Naive thymus-derived CD8-positive, alpha-beta T cell (primary cell): ENCODE measurements at places on chromosomes 5 and 9.

GRCh38 chr5:2602451-2603271 lies 148.8 kb downstream of the IRX2 start:
- DNase-seq: no peak

- no peak for DNase-seq
These were observed 22.8 kb downstream of the TMEM161B start for GRCh38 chr5:88245893-88246244.

GRCh38 chr5:38113880-38114279 lies 144.5 kb upstream of the EGFLAM start:
- DNase-seq: no peak

GRCh38 chr5:59206132-59206581 lies 623.3 kb downstream of the RAB3C start:
- DNase-seq: no peak

DNA sequence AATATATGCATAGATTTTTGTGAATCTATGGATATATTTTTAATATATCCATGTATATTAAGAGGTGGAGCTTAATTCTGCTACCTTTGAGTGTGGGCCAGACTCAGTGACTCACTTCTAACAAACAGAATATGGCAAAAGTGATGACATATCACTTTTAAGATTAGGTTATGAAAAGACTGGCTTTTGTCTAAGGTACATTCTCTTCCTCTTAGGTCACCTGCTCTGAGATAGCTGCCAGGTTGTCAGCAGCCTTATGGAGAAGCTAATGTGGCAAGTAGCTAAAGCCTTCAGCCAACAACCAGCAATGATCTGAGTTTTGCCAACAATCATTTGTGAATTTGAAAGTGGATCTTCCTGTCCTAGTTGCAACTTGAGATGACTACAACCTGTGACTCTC lies 83.8 kb downstream of the ANKRD31 start:
- DNase-seq: no peak

- no peak for DNase-seq
These were observed 268.6 kb upstream of the MVB12B start for GRCh38 chr9:126058011-126058531.

DNA sequence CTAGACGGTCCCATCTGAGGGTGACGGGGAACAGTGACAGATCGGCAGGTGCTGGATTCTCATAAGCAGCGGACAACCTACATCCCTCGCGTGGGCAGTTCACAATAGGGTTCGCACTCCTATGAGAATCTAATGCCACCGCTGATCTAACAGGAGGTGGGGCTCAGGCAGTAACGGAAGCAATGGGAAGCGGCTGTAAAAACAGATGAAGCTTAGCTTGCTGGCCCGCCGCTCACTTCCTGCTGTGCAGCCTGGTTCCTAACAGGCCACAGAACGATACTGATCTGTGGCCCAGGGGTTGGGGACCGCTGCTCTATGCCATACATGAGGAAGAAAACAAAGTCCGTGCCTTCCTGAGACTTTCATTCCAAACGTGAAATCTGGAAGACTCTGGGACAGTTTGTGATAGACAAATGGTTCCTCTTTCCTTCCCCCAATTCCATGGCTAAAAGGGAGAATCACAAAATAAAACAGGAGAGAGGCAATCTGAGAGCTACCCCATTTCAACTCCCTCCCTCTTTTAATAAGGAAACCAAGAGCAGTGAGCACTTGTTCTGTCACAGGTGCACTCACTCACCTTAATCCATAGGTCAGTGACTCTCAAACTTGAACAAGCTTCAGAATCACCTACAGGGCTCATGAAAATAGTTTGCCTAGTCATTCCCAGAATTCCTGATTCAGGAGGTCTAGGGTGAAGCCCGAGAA lies 12.1 kb downstream of the PDCL start:
- DNase-seq: peak; percentile 21

GRCh38 chr5:111792471-111793058 lies 35.6 kb upstream of the NREP start:
- DNase-seq: no peak

DNA sequence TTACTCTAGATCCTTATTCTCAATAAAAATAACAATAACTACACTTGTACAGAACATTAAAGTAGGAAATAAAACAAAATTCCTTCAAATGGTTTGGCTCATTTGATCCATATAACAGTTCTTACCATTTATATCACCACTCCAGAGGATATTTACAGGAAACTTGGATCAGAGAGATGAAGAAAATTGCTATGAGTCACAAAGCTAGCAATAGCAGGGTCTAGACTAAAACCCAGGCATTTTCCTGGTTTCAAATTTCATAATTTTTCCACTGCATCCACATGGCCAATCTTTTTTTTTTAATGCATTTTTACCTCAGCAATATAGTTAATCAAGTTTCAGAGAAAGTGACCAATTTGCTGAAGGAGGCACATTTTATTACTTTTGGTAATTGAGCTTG lies 299.2 kb downstream of the ELAVL2 start:
- DNase-seq: no peak

DNA sequence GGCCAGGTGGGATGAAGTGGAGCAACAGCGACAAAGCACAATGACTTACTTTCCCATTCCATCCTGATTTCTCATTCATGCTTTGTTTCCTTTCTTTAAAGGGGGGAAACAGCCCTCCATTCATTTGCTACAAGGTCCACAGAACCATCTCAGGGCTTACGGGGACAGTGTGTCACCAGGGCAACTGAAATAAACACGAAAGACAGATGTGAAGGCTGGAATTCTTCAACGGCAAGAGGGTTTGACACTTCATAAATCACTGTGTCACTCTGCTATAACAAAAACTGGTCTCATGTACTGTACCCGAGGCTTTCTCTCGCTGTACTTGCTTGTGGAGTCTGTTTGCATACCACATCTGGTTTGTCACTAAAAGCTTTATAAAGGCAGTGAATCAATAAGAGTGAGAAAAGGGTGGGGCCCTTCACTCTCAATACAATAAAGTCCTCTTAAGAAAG lies 150.8 kb downstream of the EFNA5 start:
- no peak for DNase-seq
